Stimulated activated CD8-positive, alpha-beta memory T cell treated with anti-CD3 and anti-CD28 coated beads, Interleukin-4, amount 100 ng/mL, for 4 hours (primary cell): ENCODE measurements at places on chromosomes 12 and 14.

DNA sequence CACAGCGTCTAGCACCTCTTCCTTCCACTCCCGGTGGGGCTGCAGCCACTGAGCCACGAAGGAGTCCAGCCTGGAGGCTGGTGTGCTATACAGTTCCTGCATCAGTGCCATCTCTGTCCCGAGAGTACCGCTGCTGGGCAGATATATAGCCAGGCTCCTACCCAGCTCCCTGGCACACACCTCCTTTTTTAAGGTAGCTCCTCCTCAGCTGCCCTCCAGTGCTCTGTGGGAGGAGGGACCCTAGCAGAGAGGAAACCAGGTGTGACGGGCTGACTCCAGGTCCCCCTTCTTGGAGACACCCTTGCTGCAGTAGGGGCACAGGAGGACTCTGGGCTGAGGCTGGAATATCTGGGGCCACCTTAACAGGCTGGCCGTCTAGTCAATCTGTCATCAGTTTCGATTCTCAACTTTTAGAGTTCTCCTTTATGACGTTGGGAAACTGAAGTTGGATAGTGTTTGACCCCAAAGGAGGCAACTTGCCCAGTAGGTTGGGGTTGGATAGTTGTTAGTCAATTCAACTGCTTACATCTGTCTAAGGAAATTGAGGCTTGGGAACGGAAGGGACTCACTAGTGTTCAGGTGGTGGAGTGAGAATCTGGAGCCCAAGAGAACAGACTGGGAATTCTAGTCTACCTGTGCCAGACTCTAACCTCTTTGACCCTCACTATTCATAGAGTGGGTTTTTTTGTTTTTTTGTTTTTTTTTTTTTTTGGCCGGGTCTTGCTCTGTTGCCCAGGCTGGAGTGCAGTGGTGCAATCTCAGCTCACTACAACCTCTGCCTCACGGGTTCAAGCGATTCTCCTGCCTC lies at the start of gene OASL:
OASL (minus strand) TSS at position 386 of the 808 bp plus-strand sequence; CDS start at position 111, 275 bp downstream.
- DNase-seq = peak; percentile 22

- DNase-seq = no peak
These were observed 199.7 kb upstream of the ATXN7L3B start for GRCh38 chr12:74337951-74338350.

GRCh38 chr12:79689477-79690141 lies 1.2 kb downstream of the PAWR start:
- no peak for DNase-seq

GRCh38 chr12:53048033-53048779 lies 1.7 kb upstream of the TNS2 start:
- DNase-seq = no peak

DNA sequence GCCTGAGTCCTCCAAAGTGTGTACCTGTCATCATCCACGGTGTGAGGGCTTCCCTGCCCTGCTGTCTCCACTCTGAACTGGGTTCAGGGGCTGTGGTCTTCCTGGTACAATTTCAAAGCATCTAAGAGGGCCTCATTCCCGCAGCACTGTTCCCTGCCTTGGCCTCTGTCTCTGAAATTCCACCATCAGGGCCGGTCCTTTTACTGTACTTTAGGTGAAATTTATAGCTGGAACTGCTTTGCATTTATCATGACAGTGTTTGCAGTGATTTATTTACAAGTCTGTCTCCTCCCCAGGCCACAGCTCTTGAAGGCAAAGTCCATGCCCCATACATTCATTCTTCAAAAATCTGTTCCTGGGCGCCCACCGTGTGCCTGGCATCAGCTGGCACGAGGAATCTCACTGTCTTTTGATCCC lies 36.9 kb upstream of the NCOR2 start:
- DNase-seq = no peak

DNA sequence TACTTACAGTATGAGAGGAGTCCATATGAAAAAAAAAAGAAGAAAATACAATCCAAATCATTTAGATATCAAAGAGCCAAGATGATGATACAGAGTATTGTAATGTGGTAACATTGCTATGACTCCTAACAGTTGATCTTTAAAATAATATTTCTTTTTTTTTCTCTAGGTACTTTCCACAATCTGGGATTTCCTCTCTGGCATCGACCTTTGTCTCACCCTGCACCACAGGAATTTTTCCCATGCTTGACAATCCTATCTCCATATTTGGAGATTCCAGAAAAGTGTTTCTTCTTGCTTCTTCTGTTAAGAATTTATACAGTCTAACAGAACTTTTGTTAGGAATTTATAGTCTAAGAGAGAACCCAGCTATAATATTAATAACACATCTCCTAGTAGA lies 184.4 kb downstream of the ITPR2 start:
- DNase-seq = no peak

DNA sequence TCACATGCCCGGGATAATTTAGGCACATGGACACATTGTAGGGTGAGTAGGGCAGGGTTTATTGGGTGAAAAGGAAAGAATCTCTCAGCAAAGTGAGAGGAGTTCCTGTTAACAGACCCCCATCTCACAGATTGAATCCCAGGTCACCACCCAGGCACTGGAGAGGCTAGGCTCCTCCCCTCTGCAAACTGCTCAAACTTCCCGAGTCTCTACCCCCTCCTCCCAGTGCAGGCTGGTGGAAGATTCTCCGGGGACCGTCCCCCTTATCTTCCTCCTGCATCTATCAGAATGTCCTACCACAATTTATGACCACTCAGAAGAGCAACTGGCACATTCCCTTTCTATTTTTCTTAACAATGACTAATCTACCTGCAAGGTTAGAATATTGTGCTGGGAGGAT lies 126.0 kb downstream of the NTF3 start:
- no peak for DNase-seq

GRCh38 chr14:68518761-68519670 lies 273.9 kb downstream of the ZFP36L1 start:
- no peak for DNase-seq

GRCh38 chr14:100425429-100425827 lies 102.3 kb downstream of the SLC25A47 start:
- no peak for DNase-seq

- no peak for DNase-seq
These were observed 199.6 kb downstream of the BCL11B start for GRCh38 chr14:99072433-99072832.

DNA sequence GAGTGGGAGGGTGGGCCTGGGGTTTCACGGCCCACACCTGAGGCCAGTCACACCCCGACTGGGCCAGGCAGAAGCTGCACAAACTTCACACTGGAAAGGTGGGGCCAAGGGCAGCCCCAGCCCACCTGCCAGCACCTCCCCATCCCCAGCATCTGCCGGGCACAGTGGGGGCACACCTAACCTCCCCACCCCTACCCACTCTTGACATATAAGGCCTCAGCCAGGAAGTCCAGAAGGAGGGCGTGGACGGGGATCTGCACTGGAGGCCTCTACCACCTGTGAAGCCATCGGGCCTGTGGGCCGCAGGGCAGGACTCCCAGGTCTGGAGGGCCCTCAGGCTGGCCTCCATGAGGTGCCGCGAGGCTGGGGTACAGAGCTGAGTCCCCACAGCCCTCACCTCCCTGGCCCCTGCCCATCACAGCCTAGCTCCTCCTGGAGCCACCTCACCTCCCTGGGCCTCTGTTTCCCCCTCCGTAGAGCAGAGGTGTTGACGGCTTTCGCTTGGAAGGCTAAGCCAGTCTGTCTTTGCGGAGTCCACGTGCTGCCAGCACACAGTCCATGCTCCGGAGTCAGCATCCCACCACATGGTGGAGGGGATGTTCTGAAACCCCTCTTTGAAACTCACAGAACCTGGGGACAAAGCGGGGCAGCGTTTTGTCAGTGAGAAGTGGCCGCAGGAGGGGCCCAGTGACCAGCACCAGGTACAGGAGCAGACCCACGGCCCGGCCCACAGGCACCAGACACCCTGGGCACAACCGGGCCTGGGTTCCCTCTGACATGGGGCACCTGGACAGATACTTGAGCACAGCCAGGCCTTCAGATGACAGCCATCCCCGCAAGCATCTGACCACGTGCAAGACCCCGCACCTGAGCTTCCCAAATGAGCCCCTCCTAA lies 38.2 kb upstream of the INF2 start:
- DNase-seq = no peak

DNA sequence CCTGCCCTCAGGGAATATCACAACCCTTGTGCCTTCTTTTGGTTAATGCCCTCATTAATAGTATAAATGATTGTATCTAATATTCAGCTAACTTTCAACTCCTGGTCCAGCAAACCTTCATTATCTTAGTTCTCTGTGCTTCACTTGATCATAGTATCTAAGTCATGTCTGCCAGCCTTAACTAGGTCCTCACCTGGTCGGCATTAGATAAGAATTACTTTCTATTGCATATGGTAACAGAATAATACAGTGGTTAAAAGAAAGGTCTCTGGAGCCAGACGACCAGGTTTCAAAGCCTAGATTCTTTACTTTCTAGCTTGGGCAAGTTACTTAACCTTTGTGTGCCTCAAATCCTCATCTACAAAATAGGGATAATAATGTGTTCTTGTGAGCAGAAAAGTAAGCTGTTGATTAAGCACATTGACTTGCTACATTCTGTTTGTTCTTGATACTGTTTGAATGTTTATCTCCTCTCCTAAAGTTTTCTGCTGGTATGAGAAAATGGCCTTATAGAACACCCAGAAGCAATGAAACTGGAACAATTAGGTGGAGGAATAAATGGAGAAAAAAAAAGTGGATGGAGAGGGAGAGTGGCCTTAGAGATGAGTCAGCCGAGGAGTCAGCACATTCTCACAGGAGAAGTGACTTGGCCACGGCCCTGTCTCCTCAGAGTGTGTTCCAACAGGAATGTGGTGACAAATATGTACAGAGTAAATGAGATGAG lies 176.1 kb downstream of the SLC25A21 start:
- DNase-seq = no peak

GRCh38 chr12:62519043-62519442 lies 52.4 kb downstream of the MON2 start:
- no peak for DNase-seq

DNA sequence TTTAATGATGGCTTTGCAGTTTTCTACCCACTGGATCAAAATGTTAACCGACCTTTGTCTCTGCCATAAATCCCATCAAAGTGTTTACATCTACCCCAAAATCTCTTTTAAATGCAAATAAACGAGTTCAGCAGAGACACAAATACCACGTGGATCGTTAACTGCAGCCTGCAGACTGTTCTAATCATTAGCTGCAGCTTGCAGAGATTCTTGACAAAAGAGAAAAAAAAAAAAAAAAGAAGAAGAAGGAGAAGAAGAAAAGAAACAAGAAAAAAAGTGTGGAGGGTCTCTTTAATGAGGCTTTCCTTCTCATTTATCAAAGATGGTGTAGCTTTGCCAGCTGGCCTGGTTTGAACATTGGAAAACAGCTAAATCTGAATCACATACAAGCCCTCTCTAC lies 275.7 kb downstream of the NEDD1 start:
- no peak for DNase-seq

DNA sequence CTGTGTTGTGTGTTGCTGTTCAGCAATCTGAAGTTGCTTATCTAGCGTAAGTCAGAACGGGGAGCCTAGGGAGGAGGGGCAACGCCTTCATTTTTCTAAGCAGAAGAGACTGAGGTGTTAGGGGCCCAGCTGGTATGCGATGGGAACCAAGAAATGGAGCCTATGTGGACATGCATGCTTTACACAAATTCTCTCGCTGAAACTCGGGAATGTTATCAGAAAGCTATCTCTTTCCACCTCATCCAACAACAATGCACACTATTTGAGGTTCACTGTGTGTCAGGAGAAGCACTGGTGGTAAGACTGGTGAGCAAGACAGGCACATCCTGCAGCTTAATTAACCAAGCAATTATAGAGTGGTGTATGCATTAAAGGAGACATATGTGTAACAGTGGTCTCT lies 89.7 kb downstream of the NRXN3 start:
- no peak for DNase-seq

- DNase-seq = no peak
These were observed 85.3 kb upstream of the PAWR start for GRCh38 chr12:79776111-79776510.

DNA sequence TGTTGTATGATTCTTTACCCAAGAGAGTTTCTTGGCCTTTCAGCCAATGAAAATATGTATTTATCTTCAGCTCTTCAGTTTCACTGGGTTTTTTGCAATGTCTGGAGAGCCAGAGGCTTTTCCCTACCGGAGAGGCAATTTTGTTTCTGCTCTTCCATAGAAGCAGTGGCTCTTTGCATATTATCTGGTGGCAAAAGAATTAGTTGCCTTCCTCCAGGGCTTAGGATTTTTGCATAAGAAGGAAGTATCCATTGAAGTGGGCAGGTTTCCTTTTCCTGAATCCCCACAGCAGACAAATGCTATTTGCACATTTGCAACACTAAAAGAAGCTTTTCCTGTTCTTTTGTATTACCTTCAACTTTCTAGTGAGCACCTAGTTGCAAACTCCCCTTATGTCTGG lies 75.2 kb downstream of the NTS start:
- no peak for DNase-seq

GRCh38 chr12:49998453-49998852 lies 25.7 kb downstream of the AQP6 start:
- DNase-seq = no peak

GRCh38 chr12:101714877-101715444 lies 17.5 kb downstream of the CHPT1 start:
- DNase-seq = no peak

- DNase-seq = no peak
These were observed 16.2 kb downstream of the LPCAT3 start for GRCh38 chr12:7001921-7002591.

- no peak for DNase-seq
These were observed 714.1 kb downstream of the FSCB start for GRCh38 chr14:43792980-43793379.

DNA sequence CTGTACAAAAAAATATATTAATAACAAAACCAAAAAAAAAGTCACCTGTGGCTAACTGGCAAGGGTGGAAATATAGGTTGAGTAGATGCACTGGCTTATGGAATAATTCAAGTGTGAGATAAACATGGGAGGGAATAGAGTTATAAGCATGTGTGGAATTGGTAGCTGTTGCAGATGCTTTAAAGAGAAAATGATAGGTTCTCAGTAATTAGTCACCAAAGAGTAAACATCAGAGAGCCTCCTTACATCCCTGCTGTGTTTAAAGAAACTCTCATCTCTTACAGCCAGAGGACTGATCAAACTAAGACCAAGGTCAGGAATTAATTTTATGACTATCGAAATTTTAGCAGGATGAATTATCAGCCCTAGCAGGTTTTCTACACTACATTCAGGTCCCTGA lies 70.5 kb downstream of the EGLN3 start:
- no peak for DNase-seq

DNA sequence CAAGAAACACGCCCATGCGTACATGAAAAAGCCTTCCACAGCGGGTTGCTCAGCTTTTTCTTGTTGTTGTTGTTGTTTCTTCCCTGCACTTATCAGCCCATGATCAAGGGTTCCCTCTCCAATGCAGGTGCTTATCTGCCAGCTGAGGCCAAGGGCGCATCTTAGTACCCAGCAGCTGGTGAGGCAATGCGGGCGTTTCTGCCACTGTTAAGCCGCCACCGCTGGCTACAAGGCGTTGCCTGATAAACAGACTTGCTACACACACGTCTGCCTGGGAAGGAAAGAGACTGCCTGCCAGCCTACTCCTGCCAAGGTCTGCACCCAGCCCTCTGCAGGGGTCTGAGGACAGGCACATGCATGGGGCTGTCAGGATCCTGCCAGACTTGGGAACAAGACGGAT lies 345.9 kb downstream of the BCL11B start:
- DNase-seq = no peak

GRCh38 chr12:98343002-98343567 lies 172.3 kb upstream of the TMPO start:
- no peak for DNase-seq

GRCh38 chr12:113232840-113233585 lies 11.7 kb downstream of the TPCN1 start:
- peak; percentile 24 for DNase-seq

- DNase-seq = no peak
These were observed 10.2 kb upstream of the MYL6B start for GRCh38 chr12:56141946-56142784.
